ENCODE measurements at places on chromosomes 2 and 18.

DNA sequence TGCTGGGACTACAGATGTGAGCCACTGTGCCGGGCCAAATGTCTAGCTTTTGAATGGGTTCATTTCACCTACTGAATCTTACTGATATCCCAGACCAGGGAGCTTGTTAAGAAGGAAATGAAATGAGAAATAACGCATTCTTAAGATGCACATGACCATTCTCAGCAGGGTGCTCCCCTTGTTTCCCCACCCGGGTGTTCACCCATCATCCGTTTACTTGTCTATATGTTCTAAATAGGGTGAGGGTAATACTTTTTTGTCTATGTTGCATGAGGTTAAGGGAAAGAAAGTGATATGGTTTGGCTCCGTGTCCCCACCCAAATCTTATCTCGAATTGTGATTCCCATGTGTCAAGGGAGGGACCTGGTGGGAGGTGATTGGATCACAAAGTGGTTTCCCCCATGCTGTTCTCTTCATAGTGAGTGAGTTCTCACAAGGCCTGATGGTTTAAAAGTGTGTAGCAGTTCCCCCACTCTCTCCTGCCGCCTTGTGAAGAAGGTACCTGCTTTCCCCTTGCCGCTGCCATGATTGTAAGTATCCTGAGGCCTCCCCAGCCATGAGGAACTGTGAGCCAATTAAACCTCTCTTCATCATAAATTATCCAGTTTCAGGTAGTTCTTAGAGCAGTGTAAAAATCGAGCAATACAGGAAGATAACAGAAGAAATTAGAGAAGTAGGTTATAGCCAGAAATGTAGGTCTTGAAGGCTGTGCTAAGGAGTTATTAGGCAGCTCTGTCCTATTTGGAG, 129.1 kb downstream of the DDX1 start:
- DNase-seq, result no peak

DNA sequence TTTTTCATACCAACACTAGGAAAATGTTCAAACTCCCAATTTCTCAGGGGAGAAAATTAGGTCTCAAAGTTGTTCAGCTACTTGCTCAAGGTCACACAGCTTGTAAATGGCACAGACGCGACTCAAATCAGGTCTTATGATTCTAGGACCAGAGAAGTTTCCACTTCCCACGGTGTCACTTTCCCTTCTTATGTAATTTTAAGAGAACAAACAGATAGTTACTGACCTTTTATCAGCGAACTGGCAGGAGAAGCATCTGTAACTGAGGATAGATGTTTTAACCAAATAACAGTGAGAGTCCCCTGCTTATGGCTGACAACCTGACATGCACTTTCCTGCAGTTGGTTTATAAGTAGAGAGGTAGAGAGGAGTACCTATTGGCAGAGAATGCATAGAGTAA, 2.1 kb upstream of the KCNJ3 start:
- DNase-seq, result no peak

DNA sequence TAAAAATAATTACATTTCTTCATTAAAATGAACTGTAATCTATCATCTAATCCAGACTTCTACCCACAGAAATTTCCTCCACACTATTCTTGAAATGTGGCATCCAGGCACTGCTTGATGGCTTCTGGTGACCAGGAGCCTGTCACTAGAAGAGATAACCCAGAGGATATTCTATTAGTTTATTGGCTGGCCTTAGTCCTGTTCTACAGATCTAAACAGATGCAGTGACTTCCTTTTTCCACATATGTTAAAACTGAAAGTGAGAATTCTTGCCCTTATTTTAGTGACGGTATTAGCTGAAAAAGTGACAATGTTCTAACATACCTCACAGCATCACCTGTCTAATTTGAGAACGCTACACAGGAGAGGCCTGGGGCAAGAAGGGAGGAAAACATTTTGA, 775.4 kb downstream of the TSN start:
- DNase-seq, result no peak

- peak; percentile 21 for DNase-seq
Observed at GRCh38 chr2:108069515-108070310, 83.4 kb downstream of the SLC5A7 start.

DNA sequence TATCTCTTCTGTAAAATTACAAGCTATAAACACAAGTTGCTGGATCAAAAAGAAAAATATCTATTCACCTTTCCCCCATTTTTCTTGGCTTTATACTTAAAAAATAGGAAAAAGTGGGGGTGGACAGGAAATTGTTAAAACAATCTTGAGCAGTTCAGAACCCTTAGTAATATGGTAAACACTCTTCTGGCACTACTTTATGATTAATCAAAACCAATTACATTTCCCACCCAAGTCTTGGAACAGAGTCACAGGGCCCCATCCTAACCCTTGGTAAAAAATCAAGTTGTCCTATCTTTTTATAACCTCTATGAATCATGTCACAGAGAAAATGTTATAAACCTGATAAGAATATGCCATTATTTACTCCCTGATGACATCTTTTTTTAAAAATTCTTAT, 328.2 kb upstream of the LYPD1 start:
- no peak for DNase-seq

Data from HuH-7 (cell line).